ENCODE measurements at places on chromosomes 12 and 14.

- no peak for DNase-seq
Measured at GRCh38 chr12:54390176-54390667, 5.7 kb upstream of the ZNF385A start.

GRCh38 chr12:63302269-63302940 is 151.4 kb upstream of the AVPR1A start:
- DNase-seq, result no peak

DNA sequence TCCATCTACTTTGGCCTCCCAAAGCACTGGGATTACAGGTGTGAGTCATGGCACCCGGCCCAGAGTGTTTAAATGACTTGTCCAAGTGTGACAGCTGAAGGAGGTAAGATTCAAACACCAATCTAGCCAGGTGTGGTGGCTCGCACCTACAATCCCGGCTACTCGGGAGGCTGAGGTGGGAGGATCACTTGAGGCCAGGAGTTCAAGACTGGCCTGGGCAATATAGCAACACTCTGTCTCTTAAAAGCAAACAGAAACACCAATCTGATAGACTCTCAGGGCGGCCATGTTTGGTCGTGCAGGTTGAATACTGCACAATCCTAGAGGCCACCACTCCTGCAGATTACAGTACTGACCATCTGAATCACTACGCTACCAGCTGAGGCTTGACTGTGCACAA is 68.7 kb downstream of the RBM19 start:
- no peak for DNase-seq

- no peak for DNase-seq
Measured at GRCh38 chr14:30211326-30211725, 283.7 kb upstream of the PRKD1 start.

DNA sequence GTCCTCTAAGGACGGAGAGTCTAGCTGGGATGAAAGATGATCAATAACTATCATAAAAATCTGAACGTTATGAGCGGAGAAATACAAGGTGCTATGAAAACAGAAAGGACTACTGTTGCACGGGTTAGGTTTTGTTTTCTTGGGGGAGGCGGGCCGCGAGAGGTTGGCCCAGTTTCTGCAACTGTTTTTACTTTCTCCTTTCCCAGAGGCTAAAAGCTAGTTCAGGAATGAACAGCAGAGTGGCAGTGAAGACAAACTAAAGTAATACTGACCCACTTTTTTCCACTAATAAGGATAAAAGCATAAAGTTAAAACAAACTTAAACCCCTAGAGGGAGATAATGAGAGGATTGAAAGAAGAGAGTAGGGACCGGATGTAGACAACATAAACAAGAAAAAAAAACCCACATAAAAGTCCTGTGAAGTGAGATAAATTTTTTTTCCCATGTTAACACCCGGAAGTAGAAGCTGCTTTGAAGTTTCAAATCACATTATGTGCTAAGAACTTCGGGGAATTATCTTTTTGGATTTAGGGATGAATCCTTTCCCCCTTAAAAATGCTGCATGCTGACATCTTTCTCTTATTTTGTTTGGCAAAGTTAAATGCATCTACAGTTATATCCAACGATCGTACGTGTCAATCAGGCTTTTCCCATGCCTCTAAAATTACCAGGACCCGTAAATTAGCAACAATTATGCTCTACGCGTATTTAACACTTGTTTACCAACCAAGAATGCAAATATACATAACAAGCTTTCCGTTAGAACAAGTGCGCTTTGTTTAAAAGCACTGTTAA is 1.0 kb upstream of the CDK17 start:
- peak; percentile 72 for DNase-seq

DNA sequence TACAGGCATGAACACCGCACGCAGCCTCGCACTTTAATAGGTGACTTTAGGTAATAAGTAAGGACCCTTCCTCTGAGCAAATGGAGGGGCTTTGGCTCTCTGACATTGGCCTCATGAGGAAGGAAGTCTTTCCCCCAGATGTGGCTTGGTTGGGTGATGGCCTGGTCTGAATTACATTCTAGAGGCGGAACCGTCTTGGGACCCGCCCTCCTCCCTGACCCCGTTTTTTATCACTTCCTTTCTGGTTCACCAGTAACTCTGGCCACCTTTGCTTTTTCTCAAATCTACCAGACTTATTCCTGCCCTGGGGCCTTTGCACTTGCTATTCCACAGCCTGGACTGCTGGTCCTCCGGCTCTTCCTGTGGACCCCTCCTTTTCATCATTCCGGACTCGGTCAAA is 13.4 kb downstream of the ALDH2 start:
- DNase-seq, result no peak

DNA sequence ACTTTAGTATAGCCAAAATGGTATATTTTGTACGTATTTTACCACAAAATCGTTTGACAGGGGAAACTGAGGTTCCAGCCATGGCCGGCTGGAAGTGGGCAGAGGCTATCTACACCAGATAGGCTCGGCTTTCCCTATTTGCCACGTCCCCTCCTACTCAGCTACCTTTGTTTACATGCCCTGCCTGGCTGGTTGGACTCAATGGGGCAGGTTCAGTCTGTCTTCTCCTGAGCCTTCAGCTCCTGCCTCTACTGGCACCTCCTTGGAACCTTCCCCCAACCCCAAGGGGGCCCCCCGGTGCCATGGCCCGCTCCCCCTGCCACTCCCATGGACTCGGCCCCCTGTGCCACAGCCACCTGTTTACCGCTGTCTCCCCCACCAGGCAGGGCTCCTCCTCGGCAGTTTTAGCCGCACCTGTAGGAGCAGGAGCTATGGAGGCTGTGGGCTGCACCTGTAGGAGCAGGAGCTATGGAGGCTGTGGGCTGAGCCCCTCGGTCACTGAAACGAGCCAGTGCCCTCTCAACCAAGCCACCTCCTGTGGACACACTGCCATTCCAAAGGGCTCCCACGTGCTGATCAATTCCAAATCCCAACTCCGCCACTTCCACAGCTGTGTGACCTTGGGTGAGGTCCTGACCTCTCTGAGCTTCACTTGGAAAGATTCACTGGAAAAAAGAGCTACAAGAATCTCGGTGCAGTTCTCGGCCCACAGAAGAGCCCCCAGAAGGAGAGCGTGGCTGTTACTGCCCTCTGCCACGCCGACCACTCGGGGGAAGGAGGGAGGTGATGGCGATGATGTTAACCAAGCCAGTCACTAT is 62.2 kb downstream of the NCOR2 start:
- no peak for DNase-seq

DNA sequence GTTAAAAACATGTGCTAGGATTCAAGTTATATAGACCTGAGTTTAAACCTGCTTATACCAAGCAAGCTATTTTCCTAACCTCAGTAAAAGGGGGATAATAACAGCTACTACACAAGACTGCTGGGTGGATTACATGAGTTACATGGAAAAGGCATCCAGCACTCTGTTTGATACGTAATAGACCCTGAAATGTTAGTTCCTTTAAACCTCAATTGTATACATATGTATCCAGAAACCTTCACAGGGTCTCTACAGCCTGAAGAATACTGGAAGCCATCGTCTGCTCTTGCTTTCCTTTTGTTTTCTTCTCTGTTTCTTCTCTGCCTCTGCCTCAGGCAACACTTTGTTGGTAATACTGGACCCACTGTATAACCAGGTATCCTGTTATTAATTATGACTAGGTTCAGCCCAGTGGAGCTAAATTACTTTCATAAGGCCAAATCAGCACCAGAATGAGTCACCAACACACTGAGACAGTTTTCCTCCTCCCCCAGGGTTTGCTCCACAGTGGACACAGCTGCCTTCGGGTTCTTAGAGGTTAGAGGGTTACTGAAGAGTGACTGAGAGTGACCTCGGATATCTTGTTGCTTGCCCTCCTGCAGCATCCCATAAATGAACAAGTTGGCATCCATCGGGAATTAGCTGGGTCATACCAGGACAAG is 127.1 kb downstream of the CAPZA3 start:
- no peak for DNase-seq

GRCh38 chr14:27916326-27916725 is 850.3 kb upstream of the FOXG1 start:
- no peak for DNase-seq

- no peak for DNase-seq
Measured at GRCh38 chr14:22179190-22179589, 409.8 kb downstream of the DAD1 start.

DNA sequence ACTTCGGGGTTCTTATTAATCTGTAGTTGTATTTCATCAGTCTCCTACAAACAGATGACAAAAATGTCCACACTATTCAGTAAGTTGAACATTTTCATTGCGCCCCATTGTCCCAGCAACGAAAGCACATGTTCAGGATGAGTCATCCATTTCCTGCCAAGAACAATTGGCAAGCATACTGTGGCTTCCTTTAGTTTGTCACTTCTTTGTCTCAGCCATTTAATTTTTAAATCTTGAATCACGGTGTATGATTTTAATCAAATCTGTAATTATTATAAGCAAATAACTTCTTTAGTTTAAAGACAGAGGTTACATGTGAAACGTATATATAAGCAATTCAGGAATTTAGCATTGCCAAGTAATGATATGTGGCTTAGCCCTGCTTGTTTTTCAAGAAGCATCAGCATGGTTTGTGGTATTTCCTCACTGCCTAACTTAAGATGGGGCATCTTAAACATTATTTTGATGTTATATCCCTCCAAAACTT is 211.3 kb upstream of the KRR1 start:
- no peak for DNase-seq

DNA sequence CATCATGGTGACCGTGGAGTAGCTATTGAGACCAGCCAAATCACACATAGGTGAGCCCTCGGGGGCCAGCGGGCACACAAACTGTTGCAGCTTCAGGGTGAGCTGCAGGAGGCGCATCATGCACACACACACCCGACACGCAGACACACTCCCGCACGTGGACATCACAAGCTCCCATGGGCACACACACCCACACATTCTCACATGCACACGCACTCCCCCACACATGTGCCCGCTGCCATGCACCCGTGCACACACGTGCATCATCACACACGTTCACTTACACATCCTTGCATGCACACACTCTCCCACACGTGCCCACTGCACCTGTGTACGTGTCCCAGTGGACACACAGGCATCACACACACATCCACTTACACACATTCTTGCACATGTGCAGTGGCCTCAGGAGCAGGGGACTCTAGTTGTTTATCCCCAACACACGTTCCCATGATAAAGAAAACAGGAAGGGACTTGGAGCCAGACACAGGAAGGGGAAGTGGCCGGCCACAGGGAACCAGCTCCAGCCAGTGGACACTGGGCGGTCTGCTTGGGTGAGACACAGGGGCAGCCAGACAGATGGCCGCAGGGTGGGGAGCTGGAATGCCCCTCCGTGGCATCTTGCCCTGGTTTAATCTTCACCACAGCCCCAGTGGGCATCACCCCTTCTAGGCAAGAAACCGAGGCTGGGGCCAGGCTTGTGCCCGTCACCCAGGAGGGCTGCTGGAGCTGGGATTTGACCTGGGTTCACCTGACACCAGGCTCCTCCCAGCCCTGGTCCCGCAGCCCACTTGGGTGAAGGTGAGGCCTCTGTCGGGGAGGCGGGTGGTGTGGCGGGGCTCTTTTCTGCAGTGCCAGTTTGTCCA is 49.7 kb downstream of the CYP46A1 start:
- no peak for DNase-seq
